Activated CD4-positive, alpha-beta T cell treated with anti-CD3 and anti-CD28 coated beads, Interleukin-2, amount 50 U/mL, for 48 hours (primary cell): ENCODE measurements at places on chromosomes 5 and 9.

DNA sequence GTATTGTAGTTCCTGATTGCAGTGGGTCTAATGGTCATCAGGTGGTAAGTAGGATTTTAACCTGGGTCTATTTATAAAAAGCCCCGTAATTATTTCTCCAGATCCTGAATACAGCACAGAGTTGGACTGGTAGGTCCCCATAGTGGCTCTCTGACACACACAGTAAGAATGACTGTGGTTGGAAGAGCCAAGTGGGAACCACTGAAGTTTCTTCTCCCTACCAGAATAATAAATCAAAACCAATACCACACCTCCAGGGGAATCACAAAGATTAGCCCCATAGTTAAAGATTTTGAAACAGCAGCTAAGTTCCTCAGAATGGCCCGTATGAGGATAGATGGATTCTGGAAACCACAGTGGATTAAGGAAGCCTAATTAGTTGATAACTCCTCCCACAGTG, 68.4 kb upstream of the ZFR start:
- no peak for DNase-seq

DNA sequence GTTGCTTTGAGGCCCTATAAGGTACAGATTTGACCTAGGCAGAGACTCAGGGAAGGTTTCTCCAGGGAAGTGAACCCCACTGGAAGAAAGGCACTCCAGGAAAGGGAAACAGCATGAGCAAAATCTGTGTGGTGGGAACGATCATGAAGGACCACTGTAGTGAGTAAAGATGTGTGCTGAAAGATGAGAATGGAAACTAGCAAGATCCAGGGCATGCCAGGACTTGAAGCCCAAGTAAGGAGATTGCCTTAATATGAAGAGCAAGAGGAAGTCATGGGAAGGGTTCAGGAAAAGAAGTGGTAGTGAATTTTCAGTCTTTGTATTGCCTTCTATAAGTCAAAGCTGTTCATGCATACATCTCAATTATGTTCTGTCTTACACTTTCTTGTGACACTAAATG, 55.2 kb upstream of the SLIT3 start:
- no peak for DNase-seq

DNA sequence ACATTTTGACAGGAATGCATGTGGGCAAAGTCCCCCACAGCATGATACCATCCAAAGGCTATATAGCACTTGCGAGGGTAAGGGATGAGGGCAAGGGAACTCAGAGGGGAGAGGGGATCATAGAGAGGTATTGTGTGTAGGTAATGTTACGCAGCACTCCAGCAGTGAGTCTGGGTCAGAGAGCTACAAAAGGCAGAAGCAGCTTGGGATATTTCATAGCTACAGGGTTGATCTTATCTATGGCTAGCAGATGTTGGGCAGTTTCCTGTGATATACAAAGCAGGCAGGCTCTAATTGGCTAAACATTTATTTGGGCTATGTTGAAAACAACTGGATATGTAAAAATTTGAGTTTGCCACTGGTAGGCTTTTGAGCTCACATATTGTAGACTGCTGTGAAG, 17.8 kb upstream of the SLCO4C1 start:
- DNase-seq, result no peak

GRCh38 chr5:95611396-95611795, 8.5 kb upstream of the GPR150 start:
- no peak for DNase-seq

DNA sequence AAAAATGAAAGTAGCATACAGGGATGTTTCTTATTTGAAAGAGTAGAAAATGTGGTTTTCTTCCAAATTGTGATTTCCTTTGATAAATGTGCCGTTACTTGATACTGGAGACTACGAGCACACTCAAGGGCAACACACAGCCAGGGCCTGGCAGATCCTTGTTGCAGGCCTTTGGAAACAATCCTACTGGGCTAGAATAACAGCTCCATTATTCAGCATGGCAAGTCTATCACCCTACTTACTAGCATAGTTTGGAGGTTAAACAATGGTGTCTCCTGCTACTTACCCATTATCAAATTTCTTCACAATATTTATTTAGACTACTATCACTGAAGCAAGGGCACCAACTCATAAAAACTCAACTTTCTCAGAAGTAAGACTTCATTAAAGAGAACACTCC, 140.8 kb upstream of the ZNF608 start:
- no peak for DNase-seq

- DNase-seq, result no peak
These were observed 34.9 kb downstream of the NSA2 start for GRCh38 chr5:74801941-74802340.

GRCh38 chr9:96655198-96655851, at the start of gene PRXL2C:
PRXL2C (minus strand) TSS chr9:96655317; CDS start chr9:96655281, 36 bp downstream.
- peak; percentile 88 for DNase-seq

- DNase-seq, result peak; percentile 7
These were observed 523.5 kb upstream of the CLINT1 start for GRCh38 chr5:158382473-158382872.

GRCh38 chr5:147887026-147887627, 8.6 kb downstream of the SCGB3A2 start:
- no peak for DNase-seq

DNA sequence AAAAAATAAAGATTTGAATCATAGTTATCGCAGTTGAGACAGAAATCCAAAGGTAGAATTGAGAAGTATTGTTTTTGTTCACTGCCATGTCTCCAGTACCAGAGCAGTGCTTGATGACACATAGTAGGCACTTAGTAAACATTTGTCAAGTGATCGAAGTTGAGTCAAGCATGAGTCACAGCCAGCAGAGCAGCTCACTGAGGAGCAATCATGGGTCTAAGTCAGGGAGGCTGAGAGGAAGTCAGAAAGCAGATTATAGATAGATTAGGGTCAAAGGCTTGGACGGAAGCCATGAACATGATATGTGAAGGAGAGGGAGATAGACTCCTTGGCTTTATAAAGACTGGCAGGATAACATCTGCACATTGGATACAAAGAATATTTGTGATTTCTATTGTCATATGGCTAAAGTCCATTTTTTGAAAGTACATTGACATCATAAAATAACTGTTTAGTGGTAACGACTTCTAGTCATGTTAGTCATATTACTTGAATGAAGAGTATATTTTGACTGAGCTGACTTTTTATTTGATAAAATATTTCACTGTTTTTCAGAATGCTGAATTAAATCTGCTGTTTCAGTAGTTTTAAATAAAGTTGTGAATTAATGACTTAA, 168.5 kb downstream of the RAB3C start:
- DNase-seq, result peak; percentile 20

GRCh38 chr5:139147483-139148087, 50.6 kb downstream of the SIL1 start:
- no peak for DNase-seq

- DNase-seq, result no peak
These were observed 724 bp downstream of the NDUFS6 start for GRCh38 chr5:1801967-1802295.

DNA sequence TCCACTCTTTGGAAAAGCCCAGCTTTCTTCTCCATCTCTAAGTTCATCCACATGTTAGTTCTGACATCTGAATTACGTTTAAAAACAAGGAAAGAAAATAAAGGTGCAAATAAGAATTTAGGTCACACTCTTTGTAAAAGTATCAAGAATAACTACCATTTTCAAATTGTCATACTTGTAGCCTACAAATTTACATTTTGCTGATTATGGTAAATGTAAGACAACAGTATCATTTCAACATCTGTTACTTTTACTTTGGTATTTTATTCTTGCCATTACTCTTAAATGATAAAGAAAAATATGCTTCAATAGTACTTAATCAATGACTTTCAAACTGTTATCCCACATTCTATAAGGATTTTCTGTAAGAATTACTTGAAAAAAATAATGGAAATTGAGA, 9.8 kb upstream of the PURA start:
- no peak for DNase-seq

GRCh38 chr9:106868565-106868964, 5.6 kb downstream of the ZNF462 start:
- no peak for DNase-seq

DNA sequence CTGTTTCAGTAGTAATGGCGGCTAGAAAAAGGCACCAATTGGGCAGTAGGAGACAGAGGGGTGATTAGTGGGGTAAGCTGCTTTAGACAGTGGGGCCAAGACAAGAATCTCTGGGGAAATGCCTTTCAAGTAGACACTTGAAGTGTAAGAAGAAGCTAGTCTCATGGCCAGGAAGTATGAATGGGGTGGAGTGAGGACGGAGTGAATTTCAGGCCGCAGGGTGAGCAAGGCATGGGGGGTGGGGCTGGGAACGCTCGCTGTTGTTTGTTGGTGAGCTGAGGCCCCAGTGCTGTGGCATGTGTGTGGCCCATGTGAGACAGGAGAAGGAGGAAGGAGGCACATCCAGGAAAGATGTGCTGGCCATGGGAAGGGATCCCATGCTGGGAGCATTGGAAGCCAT, 149.2 kb upstream of the NFIL3 start:
- no peak for DNase-seq
